ENCODE measurements at places on chromosomes 11 and 22.

GRCh38 chr11:217704-218103, 10.2 kb downstream of the RIC8A start:
- no peaks in the 10 kb centered on the region for H3K4me1 ChIP-seq
- H3K36me3 ChIP-seq = peaks cover 15% of the 10 kb centered on the region
- no peak overlapping the region for H3K27ac ChIP-seq

DNA sequence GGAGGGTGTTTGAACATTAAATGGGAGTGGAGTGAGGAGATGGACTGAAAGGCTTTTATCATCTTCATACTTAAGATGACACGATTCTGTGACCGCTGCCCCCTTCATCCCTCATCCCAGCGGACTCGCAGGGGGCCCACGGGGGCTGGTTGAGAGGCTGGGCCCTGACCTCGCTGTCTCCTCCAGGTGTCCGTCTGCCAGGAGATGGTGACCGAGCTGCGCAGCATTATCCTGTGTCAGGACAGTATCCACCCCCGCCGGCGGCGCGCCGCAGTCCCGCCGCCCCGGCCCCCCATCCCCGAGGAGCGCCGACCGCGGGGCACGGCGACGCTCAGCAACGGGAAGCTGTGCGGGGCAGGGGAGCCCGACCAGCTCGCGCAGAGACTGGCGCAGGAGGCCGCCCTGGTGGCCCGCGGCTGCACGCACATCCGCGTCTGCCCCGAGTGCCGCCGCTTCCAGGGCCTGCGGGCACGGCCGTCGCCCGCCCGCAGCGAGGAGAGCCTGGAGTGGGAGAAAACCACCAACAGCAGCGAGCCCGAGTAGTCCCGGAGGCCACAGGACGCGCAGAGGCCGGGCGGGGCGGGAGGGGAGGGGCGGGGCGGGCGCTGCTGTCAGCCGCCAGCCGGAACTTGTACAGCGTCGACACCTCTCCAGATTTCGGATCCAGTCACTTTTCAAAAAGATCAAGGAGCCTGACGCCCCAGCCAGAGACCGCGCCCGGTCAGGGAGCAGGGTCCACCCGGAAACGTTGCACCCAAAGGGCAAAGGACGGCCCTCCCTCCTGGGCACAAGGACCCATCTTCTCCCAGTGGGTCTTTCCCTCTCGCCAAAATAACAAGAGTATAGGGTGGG, 38.0 kb upstream of the TBCEL start:
- H3K27ac ChIP-seq = no peak overlapping the region
- H3K4me3 ChIP-seq = peak overlapping the region; percentile 57
- no peaks in the 10 kb centered on the region for H3K36me3 ChIP-seq
- H3K4me1 ChIP-seq = peaks cover 5% of the 10 kb centered on the region
- H3K27me3 ChIP-seq = peaks cover 48% of the 10 kb centered on the region
- no peak for DNase-seq

- H3K27me3 ChIP-seq = no peaks in the 10 kb centered on the region
- H3K4me3 ChIP-seq = no peak overlapping the region
Observed at GRCh38 chr11:43830928-43831440, 49.6 kb upstream of the ALKBH3 start.

GRCh38 chr11:43904742-43905535, 24.3 kb downstream of the ALKBH3 start:
- DNase-seq = no peak
- H3K4me1 ChIP-seq = peaks cover 14% of the 10 kb centered on the region
- H3K4me3 ChIP-seq = no peak overlapping the region
- peak overlapping the region; percentile 9 for H3K27ac ChIP-seq
- peaks cover 32% of the 10 kb centered on the region for H3K36me3 ChIP-seq

- H3K36me3 ChIP-seq = no peaks in the 10 kb centered on the region
- peaks cover 25% of the 10 kb centered on the region for H3K27me3 ChIP-seq
- DNase-seq = no peak
- H3K27ac ChIP-seq = no peak overlapping the region
Observed at GRCh38 chr11:34558673-34559072, 45.1 kb upstream of the ELF5 start.

DNA sequence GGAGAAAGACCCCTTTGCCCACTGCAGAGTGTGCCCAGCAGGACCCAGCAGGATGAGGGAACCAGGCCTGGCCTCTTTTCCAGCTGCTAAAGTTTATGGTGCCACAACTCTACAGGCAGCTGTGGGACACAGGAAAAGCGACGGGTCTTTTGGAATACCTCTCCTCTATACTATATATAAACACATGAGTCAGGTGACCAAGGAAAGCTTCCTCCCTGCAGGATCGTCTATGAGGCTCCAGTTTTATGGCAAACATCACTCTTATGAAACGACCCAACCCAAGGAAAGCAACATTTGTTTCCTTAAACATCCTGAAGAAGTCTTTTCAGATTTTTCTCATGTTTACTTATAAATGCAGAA, 102.8 kb upstream of the AKIP1 start:
- no peak overlapping the region for H3K27ac ChIP-seq
- H3K4me3 ChIP-seq = no peak overlapping the region
- DNase-seq = no peak
- H3K27me3 ChIP-seq = peaks cover 1% of the 10 kb centered on the region

DNA sequence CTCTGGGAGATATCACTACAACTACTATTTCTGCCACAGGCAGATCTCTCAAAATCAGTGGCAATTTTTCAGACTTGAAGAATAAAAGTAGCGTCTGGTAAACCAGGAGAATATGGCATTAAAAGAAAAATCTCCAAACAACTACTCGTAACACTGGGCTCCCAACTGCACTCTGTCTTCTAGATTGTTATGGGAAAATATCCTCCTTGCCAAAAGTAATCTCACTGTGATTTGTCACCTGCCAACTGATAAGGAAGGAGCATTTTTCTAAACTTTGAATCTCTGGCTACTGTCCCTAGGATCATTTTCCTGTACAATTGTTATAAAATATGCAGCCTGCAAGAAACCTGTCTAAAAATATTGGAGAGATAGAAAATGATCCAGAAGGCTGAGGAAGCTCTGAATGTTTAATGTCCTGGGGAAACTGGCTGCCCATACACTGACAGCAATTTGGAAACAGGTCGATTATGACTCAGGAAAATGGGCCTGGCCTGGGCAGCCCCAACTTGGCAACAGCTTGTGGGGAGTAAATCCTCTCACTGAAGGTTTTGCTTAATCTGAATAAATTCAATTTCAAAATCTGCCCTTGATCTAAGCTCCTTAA, 90.5 kb upstream of the DBX1 start:
- H3K36me3 ChIP-seq = no peaks in the 10 kb centered on the region
- H3K27ac ChIP-seq = no peak overlapping the region
- no peak for DNase-seq
- no peak overlapping the region for H3K4me3 ChIP-seq
- H3K4me1 ChIP-seq = peaks cover 15% of the 10 kb centered on the region
- H3K27me3 ChIP-seq = peaks cover 61% of the 10 kb centered on the region
